ENCODE measurements at places on chromosomes 7 and 10.

DNA sequence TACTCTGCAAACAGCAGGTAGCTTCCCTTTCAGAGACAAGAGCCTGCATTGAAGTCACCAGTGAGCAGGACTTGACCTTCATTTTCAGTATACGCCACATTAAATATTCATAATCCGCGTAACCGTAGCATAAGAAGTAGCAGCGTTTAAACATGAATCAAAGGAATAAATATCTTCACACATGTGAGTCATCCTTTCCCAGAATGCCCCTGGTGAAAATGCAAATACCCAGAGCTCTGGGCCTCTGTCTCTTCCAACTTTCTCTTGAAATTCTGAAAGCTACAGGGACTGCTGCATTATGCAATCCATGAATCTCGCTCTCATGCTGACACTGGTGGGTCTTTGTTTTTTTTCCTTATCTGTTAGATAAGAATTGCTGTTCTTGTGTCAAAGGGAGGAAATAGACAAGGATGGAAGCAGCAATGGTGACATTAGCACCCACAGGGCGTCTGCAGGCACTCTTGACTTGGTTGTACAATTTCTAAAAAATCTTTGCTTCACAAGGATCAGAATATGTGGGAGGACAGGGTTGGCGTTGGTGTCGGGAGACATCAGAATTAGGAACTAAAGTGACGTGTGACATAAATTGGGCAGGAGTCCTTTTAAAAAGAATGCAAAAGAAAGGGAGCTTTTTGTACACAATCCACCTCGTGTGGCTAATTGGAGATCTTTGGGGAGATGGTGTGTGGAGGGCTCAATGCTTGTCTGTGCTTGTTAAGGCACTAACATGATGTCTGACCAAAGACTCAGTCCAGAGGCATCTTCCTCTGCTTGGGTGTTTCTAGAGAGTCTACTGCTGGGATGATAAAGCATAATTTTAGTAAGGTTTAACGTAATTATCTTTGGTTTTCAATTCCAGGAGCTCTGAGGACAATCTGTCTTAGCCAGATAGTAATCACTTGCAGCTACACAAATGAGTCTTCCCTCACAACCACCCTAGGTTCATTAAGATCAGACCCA, 390.3 kb downstream of the KCNMA1 start:
- DNase-seq = no peak

GRCh38 chr10:110742801-110743200, 98.7 kb downstream of the RBM20 start:
- no peak for DNase-seq

- no peak for DNase-seq
Measured at GRCh38 chr10:80155696-80156215, 23.2 kb downstream of the PLAC9 start.

DNA sequence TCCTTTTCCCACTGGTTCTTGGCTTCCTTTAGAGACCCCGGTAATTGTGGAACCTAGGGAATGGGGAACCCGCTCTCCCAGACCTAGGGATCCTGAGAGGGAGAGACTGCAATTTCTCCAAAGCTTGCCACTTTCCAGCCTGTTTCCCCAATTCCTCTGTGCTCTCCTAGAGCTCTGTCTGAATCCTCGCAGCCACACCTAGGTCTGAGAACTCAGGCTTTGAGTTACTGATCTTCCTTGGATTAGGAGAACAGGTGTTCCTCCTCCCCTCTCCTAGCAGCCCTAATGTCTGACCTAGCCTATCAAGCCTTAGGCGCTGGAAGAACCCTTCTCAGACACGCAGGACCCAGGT, 20.0 kb downstream of the WNT8B start:
- no peak for DNase-seq

- DNase-seq = no peak
Measured at GRCh38 chr10:46014683-46015405, 15.6 kb downstream of the NCOA4 start.

DNA sequence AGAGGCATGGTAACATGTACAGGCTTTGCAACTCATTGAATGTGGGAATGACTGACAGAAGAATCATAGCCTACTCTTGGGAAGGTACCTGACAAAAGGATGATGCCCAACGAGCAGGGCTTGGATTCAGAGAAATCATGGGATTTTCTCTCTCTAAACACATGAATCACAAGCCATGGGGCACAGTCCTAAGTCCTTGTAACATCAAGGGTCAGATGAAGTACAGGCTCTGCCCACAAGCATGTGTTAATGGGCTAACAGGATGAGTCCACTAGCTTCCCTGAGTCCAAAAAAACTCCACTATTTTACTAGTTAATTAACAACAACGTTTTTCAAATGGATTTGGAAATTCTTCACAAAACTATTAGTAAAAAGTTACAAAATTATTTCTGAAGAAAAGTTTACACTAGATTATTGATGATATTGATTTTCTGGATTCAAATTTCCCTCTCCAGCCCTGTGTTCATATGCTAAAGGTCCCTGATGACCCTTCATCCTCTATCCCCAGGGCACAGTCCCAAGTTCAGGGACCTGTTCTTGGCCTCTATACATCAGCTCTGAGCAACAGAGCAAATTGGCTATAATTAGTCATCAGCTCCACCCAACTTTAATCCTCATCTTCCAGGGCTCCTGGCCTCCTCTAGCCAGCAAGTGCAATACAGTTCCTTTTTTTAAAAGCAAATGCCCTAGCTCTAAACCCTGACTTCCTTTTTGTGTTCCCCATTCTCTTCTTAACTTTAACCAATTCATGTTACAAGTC, 99.8 kb downstream of the GSAP start:
- no peak for DNase-seq

GRCh38 chr7:99374111-99375064, at the start of gene ARPC1B:
Gene ARPC1B, plus strand, starts transcription at chr7:99374730. Its CDS starts 10,985 bp downstream, at chr7:99385715.
- no peak for DNase-seq

GRCh38 chr7:2880874-2881533, 36.9 kb upstream of the GNA12 start:
- no peak for DNase-seq

DNA sequence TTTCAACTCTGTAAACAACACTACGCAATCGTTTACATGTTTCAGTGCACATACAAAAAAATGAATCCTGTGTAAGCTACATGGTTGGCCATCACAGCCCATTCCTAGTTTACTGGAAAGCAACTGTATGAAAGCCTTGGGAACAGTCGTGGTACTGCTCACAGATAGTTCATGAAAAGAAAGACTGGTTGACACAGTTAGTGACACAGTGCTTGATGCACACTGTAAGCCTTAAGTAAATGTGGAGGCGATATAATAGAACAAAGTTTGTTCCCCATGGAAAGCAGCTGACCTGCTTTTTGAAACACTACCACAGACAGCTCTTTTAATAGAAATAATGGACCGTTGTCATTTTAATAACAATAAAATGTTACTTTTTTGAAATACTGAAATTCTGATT, 5.1 kb downstream of the CACNA2D1 start:
- DNase-seq = no peak

Measured in fibroblast of the conjunctiva (primary cell).